Sigmoid colon (tissue), 7 donors: ENCODE measurements at places on chromosomes 1 and 21. TPM values are rescaled to one million over a fixed set of nuclear protein-coding genes. Genes with fewer than 3 reads are reported as not detected.

Gene FCRLB
- total RNA-seq = 0.36 TPM

Gene TRABD2B
- total RNA-seq = 0.66 TPM

Gene AMY1B
- not detected for total RNA-seq

- H3K36me3 ChIP-seq = no peaks in the 10 kb centered on the region
- no peak overlapping the region for H3K27ac ChIP-seq
- no peak for DNase-seq
- H3K4me3 ChIP-seq = no peak overlapping the region
- H3K4me1 ChIP-seq = no peaks in the 10 kb centered on the region
Measured at GRCh38 chr1:230565141-230565540, 77.1 kb upstream of the COG2 start.

DNA sequence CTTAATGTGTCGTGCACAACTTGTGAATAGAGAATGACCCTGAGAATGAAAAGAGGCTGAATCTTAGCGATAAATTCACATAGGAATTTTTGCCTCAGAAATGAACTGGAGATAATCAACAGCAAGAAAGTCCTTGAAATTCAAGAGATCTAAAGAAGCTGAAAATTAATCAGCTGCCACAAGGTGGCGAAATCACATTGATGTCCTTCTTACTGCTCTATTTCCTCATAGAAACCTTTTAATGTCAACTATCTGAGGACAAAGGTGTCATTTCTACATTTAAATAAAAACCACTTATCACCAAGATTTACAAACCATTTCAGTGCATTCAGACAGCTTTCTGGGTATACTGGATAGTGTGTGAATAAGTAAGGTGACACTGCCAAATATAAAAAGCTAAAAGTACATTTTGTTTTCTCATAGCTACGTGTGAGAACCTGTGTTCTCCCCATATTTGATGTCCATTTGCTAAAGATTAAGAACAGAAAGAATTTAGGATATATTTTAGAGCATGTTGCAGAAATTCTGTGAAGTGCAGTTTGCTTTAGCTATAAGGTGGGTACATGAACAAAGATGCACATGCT is 485.3 kb upstream of the PTBP2 start:
- no peaks in the 10 kb centered on the region for H3K4me1 ChIP-seq
- H3K27ac ChIP-seq = no peak overlapping the region
- no peaks in the 10 kb centered on the region for H3K36me3 ChIP-seq
- no peaks in the 10 kb centered on the region for H3K27me3 ChIP-seq
- H3K4me3 ChIP-seq = no peak overlapping the region
- no peak for DNase-seq

- no peaks in the 10 kb centered on the region for H3K27me3 ChIP-seq
- H3K36me3 ChIP-seq = no peaks in the 10 kb centered on the region
- DNase-seq = no peak
- H3K27ac ChIP-seq = no peak overlapping the region
Measured at GRCh38 chr1:29575826-29576225, 339.5 kb downstream of the PTPRU start.

Gene S100A7A
- not detected for total RNA-seq

Gene SHE
- 10.2 TPM for total RNA-seq

DNA sequence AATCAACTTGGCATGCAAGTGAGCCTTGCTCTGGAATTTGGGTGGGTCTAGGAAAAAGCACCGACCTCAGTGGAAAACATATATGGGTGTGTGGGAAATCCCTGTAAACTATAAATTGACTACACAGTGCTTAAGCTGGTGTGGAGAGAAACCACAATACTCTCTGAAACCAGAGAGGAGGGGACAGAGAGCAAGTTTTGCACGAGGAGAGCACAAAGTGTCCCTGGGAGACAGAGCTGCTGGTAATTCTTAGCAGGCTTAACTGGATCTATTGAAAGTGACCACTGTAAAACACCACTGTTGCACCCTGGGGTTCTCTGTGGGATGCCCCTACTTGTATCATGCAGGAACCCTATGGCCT is 12.8 kb downstream of the KCNJ15 start:
- DNase-seq = no peak
- no peak overlapping the region for H3K27ac ChIP-seq
- H3K4me3 ChIP-seq = no peak overlapping the region
- H3K4me1 ChIP-seq = no peaks in the 10 kb centered on the region
- no peaks in the 10 kb centered on the region for H3K36me3 ChIP-seq
- H3K27me3 ChIP-seq = peaks cover 4% of the 10 kb centered on the region

GRCh38 chr1:217193151-217193550 is 437.7 kb downstream of the GPATCH2 start:
- no peaks in the 10 kb centered on the region for H3K27me3 ChIP-seq
- DNase-seq = no peak
- H3K4me1 ChIP-seq = no peaks in the 10 kb centered on the region
- H3K4me3 ChIP-seq = no peak overlapping the region
- H3K36me3 ChIP-seq = no peaks in the 10 kb centered on the region

- no peak for DNase-seq
- H3K4me1 ChIP-seq = no peaks in the 10 kb centered on the region
- no peak overlapping the region for H3K4me3 ChIP-seq
- H3K27me3 ChIP-seq = peaks cover 8% of the 10 kb centered on the region
Measured at GRCh38 chr1:37071829-37072228, 37.5 kb upstream of the GRIK3 start.

DNA sequence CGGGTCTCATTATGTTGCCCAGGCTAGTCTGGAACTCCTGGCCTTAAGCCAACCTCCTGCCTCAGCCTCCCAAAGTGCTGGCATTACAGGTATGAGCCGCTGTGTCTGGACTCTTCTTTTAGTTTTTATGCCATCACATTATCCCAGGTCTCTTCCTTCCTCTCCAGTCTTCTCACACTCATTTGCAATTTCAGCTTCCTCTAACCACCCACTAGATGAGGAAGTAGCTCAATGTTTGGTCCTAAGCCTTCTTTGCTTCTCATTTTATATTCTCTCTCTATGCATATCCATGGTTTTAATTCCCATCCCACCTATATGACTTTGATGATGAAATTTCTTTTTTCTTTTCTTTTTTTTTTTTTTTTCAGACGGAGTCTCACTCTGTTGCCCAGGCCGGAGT is 3.1 kb upstream of the ZBTB8A start:
- no peaks in the 10 kb centered on the region for H3K4me1 ChIP-seq
- H3K27ac ChIP-seq = no peak overlapping the region
- H3K27me3 ChIP-seq = no peaks in the 10 kb centered on the region
- no peaks in the 10 kb centered on the region for H3K36me3 ChIP-seq
- no peak for DNase-seq

DNA sequence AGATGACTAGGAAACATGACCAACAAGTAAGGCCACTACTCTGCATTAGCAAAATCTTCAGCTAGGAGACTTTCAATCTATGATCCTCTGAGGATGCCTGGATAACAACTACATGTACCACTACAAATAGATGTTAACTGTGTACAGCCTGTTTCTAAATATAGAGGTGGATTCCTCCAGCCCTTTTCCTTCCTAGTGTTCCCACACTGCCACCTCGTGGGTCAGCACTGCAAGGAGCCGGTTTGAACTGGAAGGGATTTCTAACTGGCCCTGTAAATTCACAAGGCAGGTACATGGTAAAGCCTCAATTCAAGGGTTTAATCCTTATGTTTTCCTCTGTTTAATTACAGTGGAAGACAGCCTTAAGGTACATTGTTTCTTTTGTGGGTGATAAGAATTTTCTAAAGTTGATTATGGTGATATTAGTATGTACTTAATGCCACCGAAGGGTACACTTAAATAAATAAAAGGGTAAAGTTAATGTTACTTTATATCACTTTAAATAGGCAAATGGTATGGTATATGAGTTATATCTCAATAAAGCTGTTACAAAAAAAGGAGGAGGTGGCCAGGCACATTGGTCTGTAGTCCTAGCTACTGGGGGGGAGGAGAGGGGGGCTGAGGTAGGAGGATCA is 14.4 kb downstream of the SMYD3 start:
- no peaks in the 10 kb centered on the region for H3K27me3 ChIP-seq
- peaks cover 6% of the 10 kb centered on the region for H3K4me1 ChIP-seq
- no peak overlapping the region for H3K27ac ChIP-seq
- no peak overlapping the region for H3K4me3 ChIP-seq

- DNase-seq = no peak
- H3K27me3 ChIP-seq = no peaks in the 10 kb centered on the region
- H3K36me3 ChIP-seq = no peaks in the 10 kb centered on the region
- peaks cover 13% of the 10 kb centered on the region for H3K4me1 ChIP-seq
- H3K27ac ChIP-seq = no peak overlapping the region
- no peak overlapping the region for H3K4me3 ChIP-seq
Measured at GRCh38 chr1:45930258-45931150, 127.1 kb downstream of the MAST2 start.

Gene KRTAP19-1
- not detected for total RNA-seq

DNA sequence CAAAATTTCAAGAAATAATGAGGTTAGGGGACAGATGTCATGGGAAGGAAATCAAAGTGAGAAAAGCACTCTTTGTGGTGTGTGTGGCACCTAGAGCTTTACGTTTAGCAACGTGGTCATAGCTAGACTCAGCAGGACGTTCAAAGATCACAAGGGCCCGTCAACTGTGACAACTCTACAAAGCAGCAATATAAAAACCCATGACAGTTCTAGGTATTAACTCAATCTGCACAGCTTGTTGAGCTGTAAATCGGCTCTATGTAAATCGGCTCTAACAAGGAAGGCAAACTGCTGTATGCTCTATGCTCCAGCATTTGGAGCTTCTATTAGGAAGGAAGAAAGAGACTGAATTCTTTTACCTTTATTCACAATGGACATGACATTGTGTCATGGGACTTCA is 64.8 kb downstream of the TP53BP2 start:
- H3K27me3 ChIP-seq = no peaks in the 10 kb centered on the region
- H3K4me1 ChIP-seq = no peaks in the 10 kb centered on the region
- H3K36me3 ChIP-seq = no peaks in the 10 kb centered on the region
- DNase-seq = peak; percentile 12

DNA sequence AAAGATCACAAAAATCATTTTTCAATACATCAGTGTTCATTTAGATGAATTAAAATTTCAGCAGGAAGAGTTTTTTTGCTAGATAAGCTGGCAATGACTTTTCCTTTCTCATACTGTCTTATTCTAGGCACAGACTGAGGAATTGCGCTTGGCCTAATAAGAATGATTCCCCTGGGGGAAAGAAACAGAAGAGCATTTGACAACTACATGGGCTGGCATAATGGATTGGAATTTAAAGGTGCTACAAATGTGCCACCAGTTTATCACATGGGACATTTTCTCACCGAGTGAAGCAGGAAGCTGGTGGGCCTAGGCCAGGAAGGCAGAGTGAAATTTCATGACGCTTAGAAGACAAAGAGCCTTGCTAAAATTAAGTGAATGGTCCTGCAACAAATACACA is 39.3 kb downstream of the CDKN2C start:
- no peak for DNase-seq
- no peak overlapping the region for H3K27ac ChIP-seq
- no peak overlapping the region for H3K4me3 ChIP-seq
- H3K4me1 ChIP-seq = no peaks in the 10 kb centered on the region
- no peaks in the 10 kb centered on the region for H3K36me3 ChIP-seq

- H3K27me3 ChIP-seq = no peaks in the 10 kb centered on the region
- no peak overlapping the region for H3K4me3 ChIP-seq
- no peaks in the 10 kb centered on the region for H3K4me1 ChIP-seq
- no peak for DNase-seq
- H3K27ac ChIP-seq = no peak overlapping the region
- H3K36me3 ChIP-seq = no peaks in the 10 kb centered on the region
Measured at GRCh38 chr1:214295934-214296333, 15.0 kb downstream of the SMYD2 start.

DNA sequence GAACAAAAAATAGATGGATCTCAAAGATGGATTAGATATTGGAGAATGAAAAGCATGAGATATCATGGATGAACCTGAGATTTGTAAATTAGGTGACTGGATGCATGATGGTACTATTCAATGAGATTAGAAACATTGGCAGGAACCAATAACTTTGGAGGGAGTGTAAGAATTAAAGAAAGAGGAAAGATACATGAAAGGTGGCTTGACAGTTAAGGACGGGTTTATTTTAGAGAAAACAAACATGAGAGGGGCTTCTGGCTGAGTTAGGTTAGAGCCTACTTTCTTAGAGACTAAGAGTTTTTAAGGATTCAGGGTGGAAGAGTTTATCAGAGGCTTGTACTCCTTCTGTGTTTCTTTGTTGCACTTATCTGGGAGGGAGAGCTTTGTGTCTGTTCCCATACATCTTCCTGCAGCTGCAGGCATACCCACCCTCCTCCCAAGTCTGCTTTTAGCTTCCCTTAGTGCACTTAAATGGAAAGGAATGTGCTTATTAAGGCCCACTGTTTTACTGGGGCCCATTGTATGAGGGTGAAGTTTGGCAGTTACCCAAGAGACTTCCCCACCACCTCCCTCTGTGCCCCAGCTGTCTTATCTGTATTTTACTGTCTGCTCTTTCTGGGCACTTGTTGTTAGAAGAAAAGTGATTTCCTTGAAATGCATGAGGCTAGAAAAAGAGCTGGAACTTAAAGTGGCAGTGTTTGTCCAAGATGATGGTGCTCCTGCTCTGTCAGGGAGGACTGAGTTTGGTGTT is 26.1 kb upstream of the CR2 start:
- no peak overlapping the region for H3K27ac ChIP-seq
- H3K4me3 ChIP-seq = no peak overlapping the region
- H3K36me3 ChIP-seq = no peaks in the 10 kb centered on the region

Gene INSRR
- total RNA-seq = not detected

- no peak for DNase-seq
- no peaks in the 10 kb centered on the region for H3K36me3 ChIP-seq
- no peaks in the 10 kb centered on the region for H3K4me1 ChIP-seq
- H3K27me3 ChIP-seq = no peaks in the 10 kb centered on the region
- H3K4me3 ChIP-seq = no peak overlapping the region
- H3K27ac ChIP-seq = no peak overlapping the region
Measured at GRCh38 chr21:27244352-27244751, 277.5 kb upstream of the ADAMTS5 start.

DNA sequence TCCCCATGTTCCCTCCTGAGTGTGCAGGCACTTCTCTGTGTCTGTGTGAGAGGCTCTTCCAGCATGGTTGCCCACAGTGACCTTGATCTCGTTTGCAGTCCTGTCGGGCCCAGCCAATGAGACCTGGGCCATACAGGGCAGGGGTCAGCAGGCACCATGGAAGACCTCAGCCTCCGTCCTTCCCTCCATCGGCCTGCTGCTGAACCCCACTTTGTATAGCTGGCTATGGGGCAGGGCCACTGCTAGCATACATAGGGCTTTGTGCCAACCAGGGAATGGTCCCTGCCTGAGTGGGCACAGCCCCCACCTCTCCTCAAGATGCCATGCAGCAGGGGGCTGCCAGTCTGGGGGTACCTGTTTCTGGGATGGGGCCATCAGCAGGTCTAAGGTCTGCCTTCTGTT is 3.8 kb downstream of the C1orf35 start:
- H3K36me3 ChIP-seq = peaks cover 44% of the 10 kb centered on the region
- H3K4me3 ChIP-seq = no peak overlapping the region
- H3K4me1 ChIP-seq = peaks cover 28% of the 10 kb centered on the region
- H3K27ac ChIP-seq = no peak overlapping the region
- DNase-seq = peak; percentile 65

Gene RORC
- not detected for total RNA-seq
